ENCODE measurements at places on chromosomes 12 and 14.
A peak's percentile ranks its signal among the peaks of the same experiment; 100 is the strongest.

DNA sequence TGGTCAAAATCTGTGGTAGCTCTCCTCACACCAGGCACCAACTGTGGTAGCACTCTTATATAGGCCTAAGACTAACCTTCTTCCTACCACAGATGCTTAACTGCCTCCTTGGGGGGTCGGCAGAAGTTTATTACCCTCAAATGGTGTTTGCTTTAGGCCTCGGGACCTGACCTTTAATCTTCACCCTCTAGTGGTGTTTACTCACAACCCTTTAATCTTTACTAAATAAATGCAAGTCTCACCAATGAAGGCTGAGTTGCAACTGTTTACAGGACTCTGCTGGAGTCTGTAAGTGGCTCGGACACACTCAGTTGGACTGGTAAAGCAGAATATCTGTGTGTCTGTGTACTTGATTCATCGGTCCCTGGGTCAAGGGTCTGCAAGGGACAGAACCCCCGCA lies 29.4 kb downstream of the CCER1 start:
- no peak for DNase-seq

GRCh38 chr14:51630987-51631386 lies 20.7 kb upstream of the FRMD6 start:
- no peak for DNase-seq

DNA sequence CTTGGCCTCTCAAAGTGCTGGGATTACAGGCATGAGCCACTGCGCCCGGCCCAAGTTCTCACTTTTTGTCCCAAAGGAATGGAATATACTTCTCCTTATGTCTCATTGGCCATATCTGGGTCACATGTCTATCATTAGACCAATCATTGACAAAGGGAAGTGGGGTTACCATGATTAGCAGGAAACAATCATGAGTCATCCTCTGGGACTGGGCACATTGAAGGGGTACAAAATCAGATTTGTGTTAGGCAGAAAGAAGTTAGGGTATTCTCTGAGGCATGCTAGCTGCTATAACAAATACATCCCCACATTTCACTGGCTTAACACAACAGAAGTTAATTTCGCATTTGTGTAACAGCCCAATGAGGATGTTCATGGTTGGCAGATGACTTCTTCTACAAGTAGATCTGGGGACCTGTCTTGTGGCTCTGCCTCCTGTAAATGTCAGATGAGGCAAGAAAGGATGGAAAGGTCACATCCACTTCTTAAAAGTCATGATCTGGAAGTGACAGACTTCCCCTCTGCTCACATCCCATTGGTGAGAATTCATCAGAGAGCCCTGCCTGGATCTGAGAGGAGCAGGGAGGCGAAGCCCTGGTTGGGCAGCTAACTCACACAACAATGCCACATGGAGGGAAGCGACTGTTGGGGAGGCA lies 3.1 kb downstream of the CCDC63 start:
- DNase-seq, result no peak

DNA sequence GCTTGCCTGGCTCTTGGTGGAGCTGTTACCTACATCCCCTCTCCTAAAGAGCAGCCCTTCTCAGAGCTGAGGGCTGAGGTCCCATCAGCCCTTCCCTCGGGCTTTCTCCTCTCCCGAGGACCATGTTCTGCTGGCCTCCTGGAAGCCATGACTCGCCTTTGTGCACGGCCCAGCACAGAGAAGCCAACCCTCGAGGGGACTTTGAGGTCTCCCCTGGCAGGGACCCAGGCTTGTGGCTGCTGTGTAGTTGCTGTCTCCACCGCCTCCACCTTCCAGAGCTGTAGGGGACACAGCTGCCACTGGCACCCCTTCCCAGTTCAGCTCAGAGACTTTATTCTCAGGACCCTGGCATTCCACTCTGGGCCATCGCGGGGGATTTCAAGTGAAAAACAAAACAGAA lies 22.9 kb upstream of the CCND2 start:
- peak; percentile 38 for DNase-seq

- DNase-seq, result no peak
These were observed 12.0 kb upstream of the CD9 start for GRCh38 chr12:6187948-6188793.

GRCh38 chr12:34350092-34351041 lies 328.1 kb downstream of the ALG10 start:
- no peak for DNase-seq

GRCh38 chr12:24470050-24470449 lies 478.9 kb downstream of the BCAT1 start:
- DNase-seq, result no peak

- DNase-seq, result no peak
These were observed 57.7 kb downstream of the RPAP3 start for GRCh38 chr12:47648056-47648579.

DNA sequence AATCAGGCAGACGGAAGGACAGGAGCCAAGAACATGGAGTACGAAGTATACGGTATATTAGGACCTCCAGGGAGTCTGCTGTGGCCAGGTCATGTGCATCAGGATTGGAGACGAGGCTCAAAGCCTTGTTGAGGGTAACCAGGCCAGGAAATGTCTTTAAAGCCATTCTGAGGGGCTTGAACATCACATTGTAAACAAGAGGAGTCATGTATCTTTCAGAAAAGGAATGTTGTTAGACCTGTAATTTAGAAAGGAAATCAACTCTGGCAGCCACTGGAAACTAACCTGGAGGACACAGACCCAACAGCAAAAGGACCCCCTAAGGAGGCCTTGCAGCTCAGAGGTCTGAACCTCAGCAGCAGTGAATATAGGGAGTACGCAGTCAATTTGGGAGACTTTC lies 7.5 kb downstream of the MAP3K9 start:
- no peak for DNase-seq

Data from activated T-cell treated with anti-CD3 and anti-CD28 coated beads, Interleukin-2, amount 50 U/mL, for 48 hours (primary cell).